Cardiac muscle cell (in vitro differentiated cells and primary cell): ENCODE measurements at places on chromosomes 12 and 14.

DNA sequence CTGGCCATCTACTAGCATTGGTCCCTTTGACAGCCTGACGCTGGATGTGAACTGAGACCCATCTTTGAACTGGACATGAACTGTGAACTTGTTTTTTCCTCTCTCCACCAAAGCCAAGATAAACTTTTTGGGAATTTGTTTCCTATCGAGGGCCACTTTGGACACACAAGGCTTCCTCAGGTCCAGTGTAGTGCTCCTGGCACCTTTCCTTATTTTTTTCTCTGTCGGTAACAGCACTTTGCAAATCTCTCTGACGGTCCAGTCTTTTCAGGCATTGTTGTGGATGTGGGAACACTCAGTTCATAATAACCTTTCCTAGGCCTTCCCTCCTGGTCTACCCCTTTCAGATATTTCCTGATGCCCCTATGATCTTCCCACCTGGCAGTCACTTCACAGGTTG is 5.0 kb downstream of the KCNA1 start:
- no peaks in the 10 kb centered on the region for H3K4me1 ChIP-seq
- no peaks in the 10 kb centered on the region for H3K36me3 ChIP-seq
- DNase-seq: no peak
- H3K4me3 ChIP-seq: no peak overlapping the region

DNA sequence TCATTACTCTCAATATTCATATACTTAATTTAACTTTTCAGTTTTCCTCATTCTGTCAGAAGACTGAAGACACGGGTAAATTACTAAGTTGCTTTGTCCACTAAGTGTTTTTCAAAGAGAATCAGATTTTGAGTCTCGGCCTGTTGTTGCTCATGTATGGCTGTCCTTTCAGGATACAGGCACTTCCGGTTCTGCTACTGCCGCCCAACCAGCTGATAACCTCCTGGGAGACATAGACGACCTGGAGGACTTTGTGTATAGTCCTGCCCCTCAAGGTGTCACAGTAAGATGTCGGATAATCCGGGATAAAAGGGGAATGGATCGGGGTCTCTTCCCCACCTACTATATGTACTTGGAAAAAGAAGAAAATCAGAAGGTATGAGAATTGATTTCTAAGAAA is 28.3 kb upstream of the TEAD4 start:
- peaks cover 33% of the 10 kb centered on the region for H3K36me3 ChIP-seq
- H3K4me3 ChIP-seq: no peak overlapping the region
- no peak for DNase-seq
- no peaks in the 10 kb centered on the region for H3K27me3 ChIP-seq

- DNase-seq: no peak
- no peak overlapping the region for H3K4me3 ChIP-seq
- H3K4me1 ChIP-seq: no peaks in the 10 kb centered on the region
- no peaks in the 10 kb centered on the region for H3K27me3 ChIP-seq
- H3K36me3 ChIP-seq: no peaks in the 10 kb centered on the region
Observed at GRCh38 chr14:75494896-75495295, 27.4 kb upstream of the BATF start.

DNA sequence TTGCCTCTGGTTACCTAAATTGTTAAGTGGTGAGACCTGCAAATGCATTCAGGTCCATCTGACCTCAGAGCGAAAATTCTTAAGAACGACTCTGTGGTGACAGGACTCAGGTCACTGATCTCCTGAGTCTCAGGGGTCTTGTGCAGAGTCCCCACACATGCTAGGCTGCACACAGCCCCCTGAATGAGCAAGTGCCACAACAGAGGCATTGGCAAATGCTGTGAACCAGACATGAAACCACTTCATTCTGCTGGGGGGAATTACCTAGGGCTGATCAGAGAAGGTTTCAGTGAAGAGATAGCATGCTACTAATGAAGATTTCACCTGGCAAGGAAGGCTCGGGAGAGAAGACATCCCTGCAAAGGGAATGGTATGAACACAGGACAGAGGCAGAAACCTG is 281.6 kb downstream of the ITPR2 start:
- no peak for DNase-seq
- peaks cover 3% of the 10 kb centered on the region for H3K27me3 ChIP-seq
- no peak overlapping the region for H3K4me3 ChIP-seq
- H3K4me1 ChIP-seq: peaks cover 12% of the 10 kb centered on the region

GRCh38 chr12:112989806-112990205 is 11.5 kb downstream of the OAS2 start:
- DNase-seq: no peak
- no peak overlapping the region for H3K4me3 ChIP-seq
- no peaks in the 10 kb centered on the region for H3K4me1 ChIP-seq

DNA sequence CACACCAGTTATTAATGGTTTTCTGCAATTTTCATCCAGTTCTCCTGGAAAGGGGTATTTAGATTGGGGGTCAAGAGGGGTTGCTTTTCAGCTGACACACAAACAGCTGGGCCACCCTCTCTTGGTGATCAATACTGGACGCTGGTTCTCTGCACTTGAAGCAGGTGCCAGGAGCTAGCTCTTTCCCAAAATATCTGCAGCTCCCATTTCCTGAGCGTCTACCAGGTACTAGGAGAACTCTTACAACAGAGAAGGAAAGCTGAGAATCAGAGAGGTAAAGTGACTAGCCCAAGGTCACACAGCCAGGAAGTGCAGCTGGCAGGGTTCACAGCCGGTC is 1.2 kb downstream of the TESC start:
- no peaks in the 10 kb centered on the region for H3K36me3 ChIP-seq
- peaks cover 20% of the 10 kb centered on the region for H3K27me3 ChIP-seq
- H3K4me3 ChIP-seq: peak overlapping the region; percentile 74
- peaks cover 4% of the 10 kb centered on the region for H3K4me1 ChIP-seq
- no peak overlapping the region for H3K27ac ChIP-seq
- no peak for DNase-seq

GRCh38 chr12:62533087-62533754 is 66.6 kb downstream of the MON2 start:
- H3K4me3 ChIP-seq: no peak overlapping the region
- DNase-seq: no peak
- H3K4me1 ChIP-seq: no peaks in the 10 kb centered on the region
- no peaks in the 10 kb centered on the region for H3K27me3 ChIP-seq
- no peak overlapping the region for H3K27ac ChIP-seq

DNA sequence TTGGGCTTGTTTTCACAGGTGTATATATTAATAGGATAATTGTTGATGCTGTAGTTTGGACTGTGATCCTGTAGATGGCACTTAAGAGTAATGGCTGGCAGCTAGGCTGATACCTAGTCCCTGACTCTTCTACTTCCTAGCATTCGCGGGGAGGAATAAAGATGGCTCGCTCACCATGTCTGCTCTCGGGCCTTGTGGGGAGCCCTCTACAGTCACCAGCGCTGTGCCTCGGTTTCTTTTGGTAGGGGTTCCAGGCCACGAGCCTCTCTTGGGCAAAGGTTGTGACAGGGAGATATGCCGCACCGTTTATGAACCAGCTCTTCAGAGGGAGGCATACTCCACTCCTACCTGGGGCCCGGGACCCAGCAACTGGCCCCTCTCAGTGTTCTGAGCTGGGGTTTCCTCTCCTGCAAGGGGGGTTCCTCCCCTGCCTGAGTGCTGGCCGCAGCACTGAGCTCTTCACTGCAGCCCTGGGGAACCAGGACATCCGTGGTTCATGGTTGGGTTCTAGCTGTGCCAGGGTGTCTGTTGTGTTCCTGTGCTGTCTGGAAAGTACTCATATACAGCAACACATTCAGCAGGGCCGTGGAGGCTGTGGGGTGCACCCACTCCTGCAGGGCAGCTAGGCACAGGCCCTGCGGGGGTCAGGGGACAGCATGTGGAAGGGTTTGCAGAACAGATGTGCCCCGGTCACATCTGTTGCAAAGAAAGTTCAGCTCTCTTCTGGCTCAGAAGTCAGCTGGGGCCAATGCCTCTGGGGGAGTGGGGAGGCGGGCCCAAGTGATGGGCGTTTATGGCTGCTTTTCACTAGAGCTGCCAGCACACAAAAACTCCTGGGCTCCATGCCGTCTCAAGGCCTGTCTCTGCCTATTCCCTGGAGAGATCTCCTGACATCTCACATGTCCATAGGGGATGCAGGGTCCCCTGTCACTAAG is 147.9 kb downstream of the PPFIA2 start:
- H3K27me3 ChIP-seq: no peaks in the 10 kb centered on the region
- H3K4me3 ChIP-seq: no peak overlapping the region
- H3K27ac ChIP-seq: peak overlapping the region; percentile 73
- H3K36me3 ChIP-seq: no peaks in the 10 kb centered on the region
- DNase-seq: peak; percentile 40

GRCh38 chr12:95755261-95755865 is 35.2 kb downstream of the NTN4 start:
- H3K27ac ChIP-seq: no peak overlapping the region
- peaks cover 49% of the 10 kb centered on the region for H3K27me3 ChIP-seq
- H3K4me1 ChIP-seq: peaks cover 3% of the 10 kb centered on the region

DNA sequence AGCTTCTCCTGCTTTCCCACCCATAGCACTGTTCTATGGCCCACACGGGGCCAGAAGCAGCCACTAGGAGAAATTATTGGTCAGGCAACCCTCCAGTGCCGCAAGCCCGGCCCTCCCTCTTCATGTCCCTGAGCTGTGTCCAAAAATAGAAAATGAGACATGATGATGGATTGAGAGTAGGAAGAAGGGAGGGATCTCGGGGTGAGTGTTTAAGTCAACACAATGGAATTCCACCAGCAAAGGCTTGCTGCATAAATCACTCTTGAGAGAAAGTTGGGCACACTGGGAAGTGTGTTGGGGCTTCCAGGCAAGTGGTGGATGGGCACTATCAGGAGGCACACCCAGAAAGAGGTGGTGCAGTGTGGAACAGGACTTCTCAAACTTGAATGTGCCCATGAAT is 94.2 kb downstream of the LLPH start:
- peak; percentile 85 for DNase-seq
- no peaks in the 10 kb centered on the region for H3K36me3 ChIP-seq
- no peak overlapping the region for H3K4me3 ChIP-seq
- no peaks in the 10 kb centered on the region for H3K27me3 ChIP-seq

- no peak overlapping the region for H3K27ac ChIP-seq
- no peak overlapping the region for H3K4me3 ChIP-seq
- DNase-seq: no peak
- H3K4me1 ChIP-seq: no peaks in the 10 kb centered on the region
- H3K36me3 ChIP-seq: no peaks in the 10 kb centered on the region
Observed at GRCh38 chr12:31020385-31021166, 53.1 kb upstream of the DDX11 start.

GRCh38 chr14:97408937-97409815 is 612.0 kb downstream of the VRK1 start:
- no peaks in the 10 kb centered on the region for H3K36me3 ChIP-seq
- H3K4me1 ChIP-seq: peaks cover 6% of the 10 kb centered on the region
- peaks cover 48% of the 10 kb centered on the region for H3K27me3 ChIP-seq

GRCh38 chr14:22448035-22448904 is 140.8 kb downstream of the DAD1 start:
- H3K4me1 ChIP-seq: no peaks in the 10 kb centered on the region
- H3K27me3 ChIP-seq: no peaks in the 10 kb centered on the region
- H3K4me3 ChIP-seq: no peak overlapping the region
- DNase-seq: no peak
- no peak overlapping the region for H3K27ac ChIP-seq

- peaks cover 20% of the 10 kb centered on the region for H3K4me1 ChIP-seq
- peak overlapping the region; percentile 92 for H3K27ac ChIP-seq
- H3K4me3 ChIP-seq: no peak overlapping the region
- H3K27me3 ChIP-seq: no peaks in the 10 kb centered on the region
Observed at GRCh38 chr12:46160101-46160980, 108.5 kb downstream of the SLC38A1 start.

- no peak overlapping the region for H3K27ac ChIP-seq
- H3K4me1 ChIP-seq: no peaks in the 10 kb centered on the region
- H3K4me3 ChIP-seq: no peak overlapping the region
- H3K36me3 ChIP-seq: no peaks in the 10 kb centered on the region
- H3K27me3 ChIP-seq: no peaks in the 10 kb centered on the region
Observed at GRCh38 chr14:63671987-63672386, 30.3 kb upstream of the WDR89 start.

GRCh38 chr14:91113829-91114078 is at the start of gene DGLUCY:
TSS of gene DGLUCY (plus strand) at chr14:91114073. CDS start at chr14:91160295, 46,222 bp downstream.
- H3K36me3 ChIP-seq: no peaks in the 10 kb centered on the region
- peak within 1 kb of the TSS; percentile 24 for H3K4me3 ChIP-seq
- H3K27ac ChIP-seq: peak within 1 kb of the TSS; percentile 89
- DNase-seq: peak; percentile 86

- H3K4me1 ChIP-seq: peaks cover 22% of the 10 kb centered on the region
- no peak overlapping the region for H3K4me3 ChIP-seq
- H3K27me3 ChIP-seq: no peaks in the 10 kb centered on the region
- no peak overlapping the region for H3K27ac ChIP-seq
Observed at GRCh38 chr14:102588821-102589220, 3.6 kb upstream of the RCOR1 start.

DNA sequence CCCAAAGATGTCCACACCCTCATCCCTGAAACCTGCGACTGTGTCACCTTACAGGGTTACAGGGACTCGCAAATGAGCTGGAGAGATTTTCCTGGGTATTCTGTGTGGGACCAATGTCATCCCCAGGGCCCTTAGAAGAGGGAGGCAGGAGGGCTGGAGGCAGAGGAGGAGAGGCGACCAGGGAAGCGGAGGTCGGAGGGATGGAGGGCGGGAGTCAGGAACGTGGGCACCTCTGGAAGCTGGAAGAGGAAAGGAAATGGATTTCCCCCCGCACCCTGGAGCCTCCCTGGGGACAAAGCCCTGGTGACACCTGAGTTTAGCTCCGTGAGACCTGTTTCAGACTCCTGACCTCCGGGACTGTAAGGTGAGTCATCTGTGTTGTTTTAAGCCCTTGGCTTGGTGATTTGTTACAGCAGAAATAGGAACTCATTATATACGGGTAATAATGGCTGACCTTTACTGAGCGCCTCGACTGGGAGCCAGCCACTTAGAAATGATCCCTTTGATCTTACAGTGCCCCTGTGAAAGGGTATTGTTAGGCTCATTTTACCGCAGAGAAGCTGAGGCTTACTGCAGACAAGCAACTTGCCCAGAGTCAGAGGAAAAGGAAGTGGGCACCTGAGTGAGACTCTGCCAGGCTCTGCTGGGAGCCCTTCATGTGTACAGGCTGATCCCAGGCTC is 29.3 kb upstream of the FZD10 start:
- DNase-seq: no peak
- no peak overlapping the region for H3K27ac ChIP-seq
- H3K27me3 ChIP-seq: peaks cover 52% of the 10 kb centered on the region
- no peaks in the 10 kb centered on the region for H3K4me1 ChIP-seq
- H3K4me3 ChIP-seq: no peak overlapping the region

DNA sequence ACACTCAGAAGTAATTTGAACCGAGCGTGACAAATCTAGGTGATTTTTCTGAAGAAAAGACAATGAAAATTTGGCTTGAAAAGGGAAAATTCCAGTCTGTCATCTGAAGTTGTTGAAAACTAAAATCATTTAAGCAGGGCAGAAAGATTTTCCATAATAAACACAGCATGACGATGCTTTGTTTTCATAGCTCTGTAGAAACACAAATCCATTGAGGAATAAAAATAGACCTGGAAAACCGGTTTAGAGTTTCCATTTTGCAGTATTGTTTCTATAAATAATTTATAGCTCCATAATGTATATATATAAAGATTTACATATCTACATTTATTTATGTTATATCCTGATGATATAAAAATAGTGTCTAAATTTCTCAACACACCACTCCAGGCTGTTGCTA is 1918.5 kb upstream of the FLRT2 start:
- H3K4me1 ChIP-seq: no peaks in the 10 kb centered on the region
- H3K27ac ChIP-seq: no peak overlapping the region
- H3K27me3 ChIP-seq: no peaks in the 10 kb centered on the region

- no peaks in the 10 kb centered on the region for H3K36me3 ChIP-seq
- no peak overlapping the region for H3K4me3 ChIP-seq
Observed at GRCh38 chr12:76694369-76694768, 69.5 kb upstream of the ZDHHC17 start.
